ENCODE measurements at places on chromosomes 12 and 14.

DNA sequence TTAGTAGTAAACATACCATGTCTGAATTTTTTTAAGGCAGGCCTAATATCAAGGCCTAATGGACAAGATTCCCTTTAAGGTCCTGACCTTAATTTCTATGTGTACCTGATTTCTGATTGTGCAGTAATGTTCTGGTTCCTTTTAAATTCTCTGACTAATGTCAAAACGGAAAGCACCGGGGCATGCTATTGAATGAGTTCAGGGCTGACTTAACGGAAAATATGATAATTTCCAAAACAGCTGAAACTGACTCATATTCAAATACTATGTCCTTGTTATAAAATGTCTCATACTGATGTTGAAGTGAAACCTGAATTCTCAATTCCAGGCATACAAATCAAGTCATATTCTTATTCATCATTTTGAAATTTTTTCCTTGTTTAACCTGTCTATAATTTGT lies 6.7 kb downstream of the TAS2R43 start:
- DNase-seq, result no peak

GRCh38 chr14:41913398-41913797 lies 306.7 kb downstream of the LRFN5 start:
- no peak for DNase-seq

GRCh38 chr14:37172024-37172869 lies at the start of gene SLC25A21:
Gene SLC25A21, minus strand, starts transcription at chr14:37172606.
- DNase-seq, result peak; percentile 85

- DNase-seq, result no peak
These were observed 459.6 kb upstream of the RGS6 start for GRCh38 chr14:71472356-71473340.

- no peak for DNase-seq
These were observed 8.4 kb downstream of the ANO6 start for GRCh38 chr12:45224311-45224710.

DNA sequence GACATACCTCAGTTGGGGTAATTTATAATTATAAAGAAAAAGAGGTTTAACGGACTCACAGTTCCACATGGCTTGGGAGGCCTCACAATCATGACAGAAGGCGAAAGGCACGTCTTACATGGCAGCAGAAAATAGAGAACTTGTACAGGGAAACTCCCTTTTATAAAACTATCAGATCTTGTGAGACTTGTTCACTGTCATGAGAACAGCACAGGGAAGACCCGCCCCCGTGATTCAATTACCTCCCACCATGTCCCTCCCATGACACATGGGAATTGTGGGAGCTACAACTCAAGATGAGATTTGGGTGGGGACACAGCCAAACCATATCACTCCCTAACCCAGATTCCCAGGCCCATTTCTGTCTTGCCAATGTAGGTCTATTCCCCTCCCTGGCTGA lies 22.1 kb downstream of the MYO1H start:
- no peak for DNase-seq

DNA sequence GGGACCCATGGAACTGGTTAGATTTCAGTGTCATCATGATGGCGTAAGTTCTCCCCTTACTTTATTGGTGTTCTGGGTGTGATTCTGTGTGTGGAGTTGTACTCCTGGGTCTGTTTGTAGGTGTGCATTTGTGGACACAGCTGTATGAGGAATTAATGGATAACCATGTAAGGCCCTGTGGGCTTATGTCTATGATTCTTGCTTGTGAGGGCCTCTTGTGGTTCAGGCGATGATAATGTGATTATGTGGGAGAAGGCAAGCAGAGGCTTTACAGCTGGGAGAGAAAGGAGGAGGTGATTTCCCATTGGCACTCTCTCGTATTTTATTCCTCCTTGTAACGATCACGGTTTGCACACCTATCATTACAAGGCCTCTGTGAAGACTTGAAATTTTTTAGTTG lies 96.1 kb downstream of the SCN8A start:
- DNase-seq, result no peak

- no peak for DNase-seq
These were observed 23.7 kb downstream of the CDC42BPB start for GRCh38 chr14:103033681-103034096.

- DNase-seq, result no peak
These were observed 32.7 kb downstream of the CCDC175 start for GRCh38 chr14:59543873-59544272.

DNA sequence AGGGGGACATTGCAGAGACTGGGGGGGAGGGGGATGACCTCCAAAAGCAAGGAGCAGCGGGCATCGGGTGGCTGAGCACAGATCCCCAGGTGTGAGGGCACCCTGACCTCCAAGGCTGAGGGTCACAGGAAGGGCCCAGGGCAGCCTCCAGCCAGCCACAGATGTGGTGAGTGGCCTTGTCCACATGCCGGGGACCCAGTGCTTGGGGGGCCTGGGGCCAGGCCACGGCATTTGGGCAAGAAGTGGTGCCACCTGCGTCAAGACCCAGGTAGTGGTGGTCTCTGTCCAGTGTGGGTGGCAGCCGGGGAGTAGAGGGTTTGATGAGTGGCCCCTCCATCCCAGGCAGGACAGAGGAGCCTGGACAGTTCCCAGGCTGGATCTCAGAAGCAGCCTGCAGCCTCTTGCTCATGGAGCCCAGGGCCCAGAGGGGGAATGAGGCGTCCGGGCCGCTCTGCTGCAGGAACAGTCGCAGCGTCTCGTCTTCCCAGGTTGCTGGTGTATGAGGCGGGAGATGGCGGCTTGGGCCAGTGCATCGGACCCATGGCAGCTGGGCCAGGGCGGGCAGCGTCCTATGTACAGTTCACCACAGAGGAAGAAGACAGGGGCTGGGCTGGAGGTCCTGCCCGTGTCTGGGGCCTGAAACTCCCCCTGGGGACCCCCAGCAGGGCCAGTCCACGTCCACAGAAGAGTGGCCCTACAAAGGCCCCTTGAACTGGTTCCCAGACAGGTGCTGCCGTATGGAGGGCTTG lies 33.5 kb downstream of the CCNK start:
- DNase-seq, result no peak

GRCh38 chr12:42070036-42070435 lies 74.6 kb downstream of the GXYLT1 start:
- no peak for DNase-seq

GRCh38 chr12:79296133-79296532 lies 394.6 kb downstream of the PAWR start:
- DNase-seq, result no peak

DNA sequence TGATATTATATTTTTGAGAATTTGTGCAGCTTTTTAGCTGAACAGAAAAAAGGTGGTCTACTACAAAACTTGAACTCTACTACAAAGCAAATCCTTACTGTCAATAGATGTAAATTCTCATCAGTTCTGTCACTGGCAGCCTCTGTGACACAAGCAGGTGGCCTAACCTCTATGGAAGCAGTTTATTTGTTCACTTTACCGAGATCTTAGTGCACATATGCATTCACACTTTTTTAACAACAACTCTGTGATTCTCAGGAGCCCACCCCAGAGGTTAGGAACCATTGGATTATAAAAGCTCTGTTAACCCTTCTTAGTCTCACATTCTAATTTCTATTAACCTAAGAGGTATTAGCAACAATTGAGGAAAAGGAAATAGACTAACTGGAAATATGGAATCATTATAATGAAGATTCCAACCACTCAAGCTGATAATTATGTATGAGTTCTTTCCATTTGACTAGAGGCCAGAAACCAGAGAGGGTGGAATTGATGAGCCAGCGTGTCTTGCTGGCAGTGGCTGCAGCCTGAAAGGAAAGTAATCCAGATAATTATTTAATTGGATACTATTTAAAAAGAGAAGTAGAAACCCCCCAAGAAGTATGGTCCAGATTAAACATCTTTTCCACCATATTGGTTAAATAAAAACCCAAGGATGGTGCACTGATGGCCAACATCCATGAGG lies 451.1 kb downstream of the TMEM117 start:
- no peak for DNase-seq

DNA sequence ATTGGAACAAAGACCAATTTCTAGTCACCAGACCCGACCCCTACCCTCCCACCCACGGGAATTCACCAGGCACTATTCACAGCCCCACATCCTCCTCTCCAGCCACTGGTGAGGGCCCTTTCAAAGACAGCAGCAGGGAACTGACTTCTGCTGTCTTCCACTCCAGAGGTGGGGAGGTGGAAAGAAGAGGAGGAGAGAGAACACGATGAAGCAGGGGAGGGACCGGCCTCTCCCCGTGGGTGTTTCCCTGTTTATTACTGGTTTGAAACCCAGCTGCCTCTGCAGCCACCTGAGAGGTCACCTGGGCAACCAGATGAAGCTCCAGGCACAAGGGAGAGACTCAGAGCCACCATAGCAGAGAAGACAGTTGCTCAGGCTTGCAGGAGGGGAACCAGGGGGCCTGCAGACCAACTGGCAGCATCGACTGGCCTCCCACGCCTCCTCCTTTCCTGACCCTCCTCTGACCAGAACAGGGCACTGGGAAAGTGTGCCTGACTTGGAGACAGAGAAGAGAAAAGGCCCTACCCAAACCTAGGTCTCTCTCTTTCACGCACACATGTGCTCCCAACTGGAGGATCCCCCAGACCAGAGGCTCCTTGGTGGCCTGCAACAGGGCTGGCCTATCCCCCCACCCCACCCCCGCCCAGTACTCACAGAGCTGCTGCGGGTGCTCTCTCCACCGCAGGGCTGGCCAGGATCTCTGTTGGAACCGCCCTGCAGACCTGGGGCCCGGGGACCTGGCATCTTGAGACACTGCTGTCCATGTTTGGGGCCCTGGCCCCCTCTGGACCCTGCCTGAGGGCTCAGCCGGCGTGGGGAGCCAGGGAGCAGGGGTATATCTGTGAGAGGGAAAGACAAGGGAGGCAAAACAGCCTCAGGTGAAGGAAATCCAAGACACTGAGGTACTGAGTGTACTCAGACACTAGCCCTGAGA lies 22.8 kb downstream of the ANO2 start:
- DNase-seq, result no peak

GRCh38 chr14:104992501-104992900 lies 6.9 kb downstream of the CLBA1 start:
- DNase-seq, result no peak

DNA sequence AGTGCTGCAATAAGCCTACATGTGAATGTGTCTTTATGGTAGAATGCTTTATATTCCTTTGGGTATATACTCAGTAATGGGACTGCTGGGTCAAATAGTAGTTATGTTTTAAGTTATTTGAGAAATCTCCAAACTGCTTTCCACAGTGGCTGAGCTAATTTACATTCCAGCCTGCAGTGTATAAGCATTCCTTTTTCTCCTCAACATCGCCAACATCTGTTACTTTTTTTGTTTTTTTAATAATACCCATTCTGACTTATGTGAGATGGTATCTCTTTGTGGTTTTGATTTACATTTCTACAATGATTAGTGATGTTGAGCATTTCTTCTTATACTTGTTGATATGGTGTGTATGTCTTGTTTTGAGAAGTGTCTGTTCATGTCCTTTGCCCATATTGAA lies 1186.2 kb downstream of the BCL11B start:
- no peak for DNase-seq

- DNase-seq, result no peak
These were observed 58.9 kb downstream of the GALNT9 start for GRCh38 chr12:132270516-132270915.

DNA sequence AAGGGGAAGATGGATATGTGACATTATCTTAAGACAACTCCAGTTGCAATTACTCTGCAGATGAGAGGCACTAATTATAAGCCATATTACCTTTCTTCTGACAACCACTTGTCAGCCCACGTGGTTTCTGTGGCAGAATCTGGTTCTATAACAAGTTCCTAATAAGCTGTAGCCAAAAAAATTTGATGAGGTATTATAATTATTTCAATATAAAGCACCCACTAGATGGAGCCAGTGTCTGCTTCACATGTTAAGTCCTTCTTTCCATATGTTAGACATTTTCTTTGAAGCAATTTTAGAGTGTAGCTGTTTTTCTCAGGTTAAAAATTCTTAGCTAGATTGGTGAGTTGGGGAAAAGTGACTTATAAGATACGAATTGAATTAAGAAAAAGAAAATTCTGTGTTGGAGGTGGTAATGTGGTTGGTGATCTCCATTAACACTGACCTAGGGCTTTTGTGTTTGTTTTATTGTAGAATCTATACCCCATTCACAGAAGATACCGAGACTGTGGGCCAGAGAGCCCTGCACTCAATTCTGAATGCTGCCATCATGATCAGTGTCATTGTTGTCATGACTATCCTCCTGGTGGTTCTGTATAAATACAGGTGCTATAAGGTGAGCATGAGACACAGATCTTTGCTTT lies 36.9 kb downstream of the PSEN1 start:
- DNase-seq, result no peak

- no peak for DNase-seq
These were observed 62.1 kb downstream of the ZFC3H1 start for GRCh38 chr12:71601546-71601945.

GRCh38 chr12:27623645-27624044 lies 72.6 kb upstream of the REP15 start:
- no peak for DNase-seq

- DNase-seq, result no peak
These were observed 62.2 kb downstream of the CLMN start for GRCh38 chr14:95257521-95257920.

- DNase-seq, result no peak
These were observed 571 bp downstream of the CPNE6 start for GRCh38 chr14:24071836-24072430.

GRCh38 chr12:78420991-78421390 lies 443.6 kb upstream of the SYT1 start:
- no peak for DNase-seq

GRCh38 chr12:78797196-78797931 lies 67.2 kb upstream of the SYT1 start:
- no peak for DNase-seq

DNA sequence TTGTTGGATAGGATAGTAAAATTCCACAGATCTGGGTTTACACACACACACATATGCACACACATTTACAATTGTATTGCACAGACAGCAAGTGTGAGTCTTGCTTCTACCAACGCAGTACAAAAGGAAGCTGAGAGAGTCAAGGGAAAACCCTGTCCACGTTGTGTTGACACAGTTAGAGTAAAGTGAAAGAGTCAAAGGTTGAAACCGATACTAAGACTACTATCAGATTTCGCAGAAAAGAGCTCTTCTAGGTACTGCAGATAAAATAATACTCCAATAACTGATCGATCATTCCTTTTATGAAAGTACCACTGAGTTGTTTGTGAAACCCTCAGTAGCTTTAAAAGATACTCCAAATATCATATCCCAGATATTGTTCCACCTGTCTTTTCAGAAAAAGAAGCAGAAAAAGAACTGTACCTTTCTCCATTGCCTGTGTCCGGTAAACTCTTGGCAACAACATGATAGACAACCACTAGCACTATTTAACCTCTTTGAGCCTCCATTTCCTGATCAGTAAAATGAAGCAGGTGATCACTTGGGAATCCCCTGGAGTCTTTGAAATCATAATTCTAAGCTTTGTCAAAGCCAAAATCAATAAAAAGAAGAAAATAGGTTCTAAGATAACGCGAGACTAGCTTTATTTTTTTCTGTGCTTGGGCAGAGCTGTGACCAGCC lies 224.6 kb upstream of the FOXN3 start:
- no peak for DNase-seq

- DNase-seq, result no peak
These were observed 341.6 kb downstream of the EMP1 start for GRCh38 chr12:13538136-13538535.

DNA sequence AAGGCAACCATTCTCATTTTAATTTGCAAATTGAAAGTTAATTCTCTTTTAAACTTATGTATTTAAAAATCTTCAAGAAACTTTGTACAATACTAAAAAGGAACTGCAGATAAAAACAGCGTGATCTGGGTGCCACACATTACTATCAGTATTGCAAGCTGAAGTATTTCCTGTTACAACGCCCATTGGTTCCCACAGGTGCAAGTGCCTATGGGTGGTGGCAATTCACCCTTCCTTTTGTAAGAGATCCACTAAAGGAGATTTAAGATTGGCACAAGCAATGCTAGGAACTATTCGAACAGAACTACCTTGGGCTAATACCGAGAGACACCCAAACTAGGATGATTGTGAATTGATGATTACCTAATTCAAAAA lies 13.2 kb downstream of the TAOK3 start:
- no peak for DNase-seq

All from left hindlimb (tissue), 1 donor.